ENCODE measurements at places on chromosomes 2 and 18. TPM values are rescaled to one million over a fixed set of nuclear protein-coding genes. Genes with fewer than 3 reads are reported as not detected.

DNA sequence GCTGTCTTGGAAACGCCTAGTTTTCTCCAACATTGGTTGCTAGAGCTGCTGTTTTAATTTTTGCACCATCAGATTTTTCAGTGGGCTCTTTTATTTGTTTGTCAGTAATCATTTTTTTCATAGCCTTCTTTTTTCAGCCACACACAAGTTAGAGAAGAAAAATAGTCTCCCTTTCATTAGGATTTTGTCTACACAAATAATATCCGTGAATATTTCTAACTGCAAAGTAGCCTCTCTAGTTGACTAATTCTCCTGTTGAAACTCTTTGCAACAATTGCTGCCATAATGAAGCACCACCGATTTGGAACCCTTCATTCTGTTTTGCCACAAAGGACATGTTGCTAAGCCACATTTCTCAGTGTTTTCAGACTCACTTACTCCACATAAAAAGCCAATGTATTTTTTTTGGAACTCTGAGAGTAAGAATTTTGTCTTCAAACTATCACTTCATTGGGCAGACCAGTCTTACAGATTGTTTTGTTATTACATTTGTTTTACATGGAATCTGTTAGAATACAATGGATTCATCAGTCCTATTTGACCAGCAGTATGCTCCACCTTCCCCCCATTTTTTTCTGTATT lies 9.6 kb downstream of the KCNJ3 start:
- no peak for DNase-seq

Gene C1QL2
- polyA plus RNA-seq, result not detected

DNA sequence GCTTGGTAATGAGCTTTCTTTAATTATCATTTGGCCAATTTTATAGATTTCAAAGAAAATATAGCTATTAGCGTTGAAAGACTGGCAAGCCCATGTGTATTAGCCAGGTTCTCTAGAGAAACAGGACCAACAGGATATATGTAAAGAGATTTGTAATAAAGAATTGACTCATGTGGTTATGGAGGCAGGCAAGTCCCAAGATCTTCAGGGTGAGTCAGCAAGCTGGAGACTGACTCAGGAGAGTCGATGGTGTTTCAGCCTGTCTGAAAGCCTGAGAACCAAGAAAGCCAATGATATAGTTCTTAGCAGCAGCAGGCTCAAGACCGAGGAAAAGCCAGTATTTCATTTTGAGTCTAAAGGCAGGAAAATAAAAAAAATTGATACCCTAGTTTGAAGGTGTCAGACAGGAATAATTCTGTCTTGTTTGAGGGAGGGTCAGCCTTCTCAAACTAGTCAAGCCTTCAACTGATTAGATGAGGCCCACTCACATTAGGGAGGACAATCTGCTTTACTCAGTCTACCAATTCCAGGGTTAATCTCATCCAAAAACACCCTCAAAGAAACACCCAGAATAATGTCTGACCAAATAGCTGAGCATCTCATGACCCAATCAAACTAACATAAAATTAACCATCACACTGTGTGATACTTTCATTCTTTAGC lies 78.3 kb upstream of the CRIM1 start:
- DNase-seq, result no peak

Gene HMSD
- not detected for polyA plus RNA-seq

DNA sequence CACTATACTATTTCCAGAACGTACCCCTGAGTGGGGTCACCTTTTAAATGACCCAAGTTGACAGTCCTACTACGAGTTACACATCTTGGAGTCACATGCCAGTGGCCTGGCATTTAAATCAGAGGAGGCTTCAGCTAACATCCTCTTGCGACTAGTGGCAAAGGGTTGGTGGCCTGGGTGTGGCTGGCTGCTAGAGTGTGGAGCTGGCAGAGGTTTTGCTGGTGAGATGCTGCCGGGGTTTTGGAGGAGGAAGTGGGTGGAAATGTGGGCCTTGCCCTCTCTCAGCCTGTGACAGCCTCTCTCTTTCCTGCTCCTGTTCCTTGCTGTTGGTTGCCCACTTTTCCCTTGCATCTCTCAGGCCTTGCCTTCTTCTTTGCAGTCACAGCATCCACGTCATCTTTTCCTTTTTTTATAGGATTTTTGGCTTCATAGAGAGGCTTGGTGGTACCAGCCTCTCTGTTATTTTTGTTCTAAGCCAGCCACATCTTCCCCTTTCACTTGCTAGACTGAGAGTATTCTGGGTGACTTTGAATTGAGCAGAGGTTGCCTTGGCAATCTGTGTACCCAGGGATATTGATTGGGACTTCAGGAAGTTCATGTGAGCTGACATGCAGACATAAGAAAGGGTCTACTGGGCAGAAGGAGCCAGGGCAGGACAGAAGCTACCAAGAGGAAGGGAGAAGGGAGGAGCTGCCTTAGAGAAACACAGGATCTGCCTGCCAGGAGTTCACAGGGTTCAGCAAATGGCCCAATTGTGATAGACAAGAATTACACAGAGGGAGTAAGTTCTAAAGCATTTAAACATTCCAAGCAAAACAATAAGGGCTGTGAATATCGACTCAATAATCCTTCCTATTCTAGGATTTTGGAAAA lies 55.4 kb downstream of the CDC42EP3 start:
- DNase-seq, result peak; percentile 13

GRCh38 chr2:166184789-166185188 lies 57.0 kb upstream of the SCN1A start:
- no peak for DNase-seq

Gene IL37
- polyA plus RNA-seq, result not detected

GRCh38 chr2:71166812-71167211 lies 36.4 kb downstream of the MPHOSPH10 start:
- DNase-seq, result no peak

GRCh38 chr2:84940831-84941412 lies 30.0 kb upstream of the KCMF1 start:
- no peak for DNase-seq

GRCh38 chr2:209476367-209477208 lies 52.7 kb downstream of the MAP2 start:
- DNase-seq, result no peak

DNA sequence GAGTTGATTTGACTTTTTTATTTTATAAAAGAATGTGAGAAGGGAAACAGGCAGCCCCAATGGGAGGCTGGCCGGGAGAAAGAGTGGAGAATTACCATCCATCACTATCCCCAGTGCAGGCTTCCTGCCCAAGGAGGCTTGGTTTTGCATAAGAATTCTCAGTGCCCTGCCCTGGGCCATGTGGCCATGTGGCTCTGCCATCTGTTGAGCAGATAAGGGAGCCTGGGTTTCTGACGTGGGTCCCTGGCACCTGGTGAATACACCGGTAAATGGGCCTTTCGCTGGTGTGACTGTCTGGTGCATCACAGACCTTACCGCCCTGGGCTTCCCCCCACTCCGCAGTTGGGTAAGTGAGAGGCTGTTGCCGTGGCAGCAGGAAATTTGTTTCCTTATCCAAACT lies 54.5 kb upstream of the TMEM163 start:
- DNase-seq, result peak; percentile 17

Gene THADA
- 6.3 TPM for polyA plus RNA-seq

- DNase-seq, result no peak
Measured at GRCh38 chr2:95272781-95273180, 1.5 kb upstream of the PROM2 start.

GRCh38 chr2:169704160-169704708 lies 10.0 kb downstream of the PHOSPHO2 start:
- peak; percentile 80 for DNase-seq

Gene ALPG
- not detected for polyA plus RNA-seq

- DNase-seq, result no peak
Measured at GRCh38 chr2:178723786-178724346, 83.4 kb downstream of the TTN start.

- no peak for DNase-seq
Measured at GRCh38 chr2:85191157-85191556, 58.0 kb downstream of the TCF7L1 start.

- peak; percentile 9 for DNase-seq
Measured at GRCh38 chr2:129233751-129234406, 745.6 kb upstream of the RAB6C start.

- peak; percentile 12 for DNase-seq
Measured at GRCh38 chr18:21004726-21005125, 106.9 kb downstream of the ROCK1 start.

DNA sequence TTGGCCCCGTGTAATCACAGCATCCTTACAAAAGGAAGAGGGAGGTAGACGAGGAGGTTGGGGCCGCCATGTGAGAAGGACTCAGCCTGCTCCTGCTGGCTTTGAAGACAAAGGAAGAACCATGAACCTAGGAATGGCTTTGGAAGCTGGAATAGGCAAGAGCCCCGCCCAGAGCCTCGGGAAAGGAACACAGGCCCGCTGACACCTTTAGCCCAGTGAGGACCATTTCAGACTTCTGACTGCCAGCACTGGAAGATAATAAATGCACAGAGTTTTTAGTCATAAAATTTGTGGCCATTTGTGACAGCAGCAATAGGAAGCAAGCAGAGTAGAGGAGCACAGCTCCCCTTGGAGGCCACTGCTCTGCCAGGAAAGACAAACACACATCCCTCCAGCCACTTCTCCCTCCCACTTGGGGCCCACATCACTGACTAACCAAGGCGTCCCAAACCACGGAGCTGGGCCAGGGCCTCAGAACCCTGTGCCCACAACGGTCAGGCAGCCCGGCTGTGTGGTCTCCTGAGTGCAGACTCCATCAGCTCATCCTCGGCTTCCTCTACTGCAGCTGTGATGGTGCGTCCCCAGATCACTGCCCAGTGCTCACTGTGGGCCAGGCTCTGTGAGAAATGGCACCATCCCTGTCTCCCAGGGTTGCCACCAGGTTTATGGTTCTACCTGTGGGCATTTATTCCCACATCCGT lies 39.7 kb downstream of the TFCP2L1 start:
- no peak for DNase-seq

DNA sequence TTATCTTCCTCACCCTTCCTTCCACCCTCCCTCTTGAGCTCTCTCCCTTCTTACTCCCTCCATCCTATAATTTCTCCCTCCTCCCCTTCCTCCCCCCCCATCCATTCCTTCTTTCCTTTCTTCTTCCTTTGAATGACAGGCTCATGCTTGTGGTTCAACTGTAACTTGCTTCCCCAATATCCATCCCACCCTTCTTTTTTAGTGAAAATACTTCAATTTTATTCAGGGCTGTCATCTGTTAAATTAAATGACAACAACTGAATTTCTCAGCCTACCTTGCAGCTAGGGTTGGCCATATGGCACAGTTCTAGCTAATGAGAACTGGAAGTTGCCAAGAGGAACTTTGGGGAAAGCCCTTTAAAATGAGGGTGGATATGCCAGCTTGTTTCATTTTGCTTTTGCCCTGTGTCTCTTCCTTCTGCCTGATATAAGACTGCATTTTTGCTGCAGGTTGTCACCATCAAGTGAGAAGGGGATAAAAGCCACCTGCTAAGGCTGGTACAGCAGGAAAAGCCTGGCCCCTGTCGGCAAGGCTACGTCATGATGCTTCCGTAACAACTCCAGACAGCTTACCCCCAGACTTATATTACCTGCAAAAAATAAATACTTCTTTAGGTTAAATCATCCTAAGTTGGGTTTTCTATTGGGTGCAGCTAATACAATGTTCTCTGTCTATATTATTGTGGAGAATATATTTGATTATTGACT lies 121.8 kb downstream of the NXPH2 start:
- DNase-seq, result no peak

GRCh38 chr2:101718993-101719571 lies 21.6 kb downstream of the MAP4K4 start:
- DNase-seq, result no peak

Gene HOXD10
- not detected for polyA plus RNA-seq

- no peak for DNase-seq
Measured at GRCh38 chr2:181738074-181738473, 57.8 kb upstream of the NEUROD1 start.

DNA sequence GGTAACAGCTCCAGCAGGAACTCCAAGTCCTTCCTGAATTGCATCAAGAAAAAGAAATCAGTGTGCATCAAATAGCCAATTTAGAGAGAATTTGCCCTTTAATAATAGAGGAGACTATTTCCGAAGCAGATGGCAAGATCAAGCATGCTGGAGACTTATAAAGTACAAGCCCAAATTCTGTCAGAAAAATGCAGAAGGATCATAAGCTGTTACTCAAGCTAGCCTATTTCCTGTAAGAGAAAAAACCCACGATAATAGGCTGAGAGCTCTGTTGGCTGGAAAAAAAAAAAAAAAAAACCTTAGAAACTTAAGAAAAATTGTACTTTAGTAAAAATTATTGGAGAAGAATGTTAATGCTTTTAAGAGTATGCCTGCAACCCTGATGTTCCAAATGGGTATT lies 24.4 kb upstream of the ITM2C start:
- DNase-seq, result no peak

- no peak for DNase-seq
Measured at GRCh38 chr2:182672466-182673165, 43.4 kb upstream of the DNAJC10 start.

DNA sequence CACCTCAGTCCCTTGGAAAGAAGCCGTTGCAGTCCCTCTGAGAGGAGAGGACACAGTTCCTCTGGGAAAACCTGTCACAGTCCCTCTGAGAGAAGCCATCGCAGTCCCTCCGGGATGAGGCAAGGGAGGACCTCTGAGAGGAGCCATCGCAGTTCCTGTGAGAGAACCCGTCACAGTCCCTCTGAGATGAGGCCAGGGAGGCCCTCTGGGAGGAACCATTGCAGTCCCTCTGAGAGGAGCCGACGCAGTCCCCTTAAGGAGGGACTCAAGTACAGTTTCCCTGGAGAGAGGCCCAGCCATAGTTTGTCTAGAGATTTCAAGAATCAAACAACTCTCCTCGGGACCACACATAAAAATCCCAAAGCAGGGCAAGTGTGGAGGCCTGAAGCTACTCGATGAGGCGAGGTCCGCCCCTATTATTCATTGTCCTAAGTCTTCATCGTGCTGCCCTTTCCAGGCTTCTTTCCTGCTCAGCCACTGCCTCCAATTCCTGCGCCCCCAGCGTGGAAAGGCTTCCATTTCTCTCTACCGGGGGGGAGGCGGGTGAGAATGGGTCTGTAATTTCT lies 630 bp upstream of the ZNF512 start:
- no peak for DNase-seq

DNA sequence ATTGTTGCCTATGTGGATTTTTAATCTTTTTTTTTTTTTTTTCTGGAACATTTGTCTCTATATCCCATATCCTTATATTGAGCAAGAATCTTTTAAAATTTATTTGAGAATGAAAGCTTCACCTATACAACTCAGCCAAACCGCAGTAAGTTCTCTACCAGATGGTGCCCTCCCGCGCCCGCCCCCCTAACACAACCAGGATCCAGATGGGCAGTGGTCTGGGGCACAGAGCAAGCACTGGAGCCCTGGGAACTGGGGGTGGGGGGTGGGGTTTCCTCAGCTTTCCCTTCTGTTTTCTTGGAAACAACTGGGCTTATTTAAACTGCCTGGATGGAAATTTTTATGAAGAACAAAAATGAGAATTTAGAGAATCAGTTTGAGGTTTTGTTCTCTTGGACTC lies 74.6 kb downstream of the ACAA2 start:
- DNase-seq, result no peak

Gene PNKD
- 116 TPM for polyA plus RNA-seq

- DNase-seq, result peak; percentile 17
Measured at GRCh38 chr18:24964216-24964615, 387.8 kb downstream of the ZNF521 start.

Gene TYMS
- polyA plus RNA-seq, result 6.3 TPM

Gene ASPRV1
- polyA plus RNA-seq, result 1.5 TPM

Gene AKAIN1
- polyA plus RNA-seq, result 0.22 TPM

GRCh38 chr2:95325590-95326432 lies 28.7 kb downstream of the KCNIP3 start:
- DNase-seq, result no peak

Gene LINC00305
- not detected for polyA plus RNA-seq

Gene C2orf76
- polyA plus RNA-seq, result 11.2 TPM

Gene DLX1
- polyA plus RNA-seq, result not detected

Measured in small intestine (tissue), 16 donors.